ENCODE measurements at places on chromosomes 6 and 20. TPM values are rescaled to one million over a fixed set of nuclear protein-coding genes. Genes with fewer than 3 reads are reported as not detected.

Gene PCIF1
- total RNA-seq, result 6.7 TPM

Gene PSMB9
- 52.9 TPM for total RNA-seq

Gene ABHD16B
- not detected for total RNA-seq

Gene MOG
- total RNA-seq, result not detected

Gene MYH7B
- under 0.01 TPM for total RNA-seq

Gene KHDC3L
- total RNA-seq, result not detected

Gene PABPC1L
- 8.6 TPM for total RNA-seq

Gene KCNK16
- total RNA-seq, result not detected
